Epithelial cell of esophagus (primary cell): ENCODE measurements at places on chromosomes 2 and 18.
A peak's percentile ranks its signal among the peaks of the same experiment; 100 is the strongest.

- no peak for DNase-seq
These were observed 93.5 kb upstream of the NDUFV2 start for GRCh38 chr18:9008709-9009635.

GRCh38 chr2:216862628-216863398, 2.9 kb upstream of the TNP1 start:
- DNase-seq: no peak

DNA sequence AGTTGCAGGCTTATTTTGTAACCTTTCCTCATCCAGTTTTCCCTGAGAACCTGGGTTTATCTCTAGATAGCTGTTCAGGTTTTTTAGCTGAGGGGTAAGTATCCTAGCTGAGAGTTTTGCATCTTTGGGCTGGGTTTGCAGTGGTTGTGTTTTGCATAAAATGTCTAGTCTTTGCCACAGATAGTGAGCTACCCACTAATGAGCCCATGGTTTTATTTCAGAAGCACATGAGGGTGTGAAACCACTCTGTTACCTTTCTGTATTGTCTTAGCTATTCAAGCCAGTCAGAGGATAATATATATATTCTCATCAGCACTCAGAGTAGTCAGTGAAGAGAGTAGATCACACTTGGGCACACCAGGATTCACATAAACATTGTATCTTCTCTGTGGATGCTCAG, 24.6 kb upstream of the TXNDC2 start:
- no peak for DNase-seq

GRCh38 chr2:64629875-64630274, 23.8 kb downstream of the SERTAD2 start:
- no peak for DNase-seq

- no peak for DNase-seq
These were observed 9.2 kb downstream of the POU3F3 start for GRCh38 chr2:104863146-104863467.

- DNase-seq: no peak
These were observed 59.1 kb downstream of the REV1 start for GRCh38 chr2:99430614-99431291.

GRCh38 chr2:235311044-235311443, 182.8 kb upstream of the AGAP1 start:
- DNase-seq: no peak

DNA sequence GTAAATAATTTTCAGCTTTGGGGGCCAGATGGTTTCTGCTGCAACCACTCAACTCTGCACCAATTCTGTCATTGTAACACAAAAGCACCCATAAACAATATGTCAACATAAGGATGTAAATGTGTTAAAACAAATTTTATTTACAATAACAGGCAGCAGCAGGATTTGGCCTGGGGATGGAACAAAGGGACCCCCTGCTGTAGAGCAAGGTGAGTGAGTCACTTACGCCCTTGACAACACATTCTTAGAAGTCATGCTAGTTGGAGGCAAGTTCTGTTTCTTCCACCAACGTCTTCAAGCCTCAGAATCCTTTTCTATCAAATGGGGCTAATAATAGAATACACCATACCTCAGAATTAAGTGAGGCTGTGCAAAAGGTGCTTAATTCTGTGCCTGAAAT, 610.2 kb upstream of the SYT4 start:
- no peak for DNase-seq

- no peak for DNase-seq
These were observed 1.4 kb upstream of the RAB3GAP1 start for GRCh38 chr2:135050684-135051083.

DNA sequence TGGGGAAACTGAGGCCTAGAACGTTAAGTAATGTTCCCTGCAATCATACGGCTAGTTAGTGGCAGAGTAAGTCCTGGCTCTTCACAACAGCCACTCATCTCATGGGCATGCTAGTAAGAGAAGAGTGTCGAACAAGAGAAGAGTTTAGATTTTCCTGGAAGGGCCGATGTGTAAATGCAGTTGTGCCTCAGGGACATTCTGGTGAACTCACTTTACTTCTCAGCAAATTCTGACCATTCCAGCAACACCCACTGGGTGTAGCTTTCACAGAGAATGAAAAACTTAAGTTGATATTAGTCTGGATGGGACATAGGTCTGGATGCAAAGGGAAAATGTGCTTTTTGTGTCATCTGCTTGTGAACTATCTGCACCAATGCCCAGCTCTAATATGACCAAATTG, 23.5 kb downstream of the MRPL44 start:
- DNase-seq: no peak

DNA sequence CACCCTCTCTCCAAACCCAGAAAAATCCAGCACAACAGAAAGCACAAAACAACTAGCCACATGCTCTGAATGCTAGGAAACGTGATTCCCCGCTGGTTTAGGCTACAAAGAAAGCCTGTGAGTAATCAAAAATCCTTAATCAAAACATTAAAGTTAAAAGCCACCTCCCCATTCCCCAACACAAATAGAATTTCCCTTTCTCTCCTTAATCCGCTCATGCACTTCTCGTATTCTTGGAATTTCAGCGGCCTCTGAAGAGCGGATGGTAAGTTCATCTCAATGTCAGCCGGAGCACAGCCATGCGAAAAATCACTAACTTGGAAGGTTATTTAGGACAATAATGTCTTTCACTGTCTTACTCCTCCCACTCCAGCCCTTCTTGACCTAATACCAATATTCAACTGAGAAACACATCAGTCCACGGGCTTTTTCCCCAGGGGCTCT, 126.7 kb downstream of the OSBPL1A start:
- peak; percentile 50 for DNase-seq

DNA sequence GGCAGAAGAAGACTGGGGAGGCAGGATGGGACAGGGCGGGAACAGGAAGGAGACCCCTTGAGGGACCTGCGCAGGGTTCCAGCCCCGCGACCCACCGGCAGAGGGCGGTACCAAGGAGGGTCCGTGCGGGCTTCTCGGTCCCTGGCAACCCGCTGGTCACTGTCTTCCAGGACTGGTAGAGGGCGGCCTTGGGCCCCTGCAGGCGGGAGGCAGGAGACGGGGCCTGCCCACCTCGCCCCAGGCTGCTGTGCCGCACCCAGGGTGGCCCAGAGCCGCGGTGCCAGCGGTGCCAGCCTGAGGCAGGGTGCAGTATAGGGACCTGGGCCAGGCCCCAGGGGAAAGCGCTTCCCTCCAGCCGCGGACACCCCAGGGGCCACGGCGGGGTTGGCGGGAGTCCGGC, 34.5 kb downstream of the NEURL3 start:
- no peak for DNase-seq
